ENCODE measurements at places on chromosomes 3 and 15. TPM values are rescaled to one million over a fixed set of nuclear protein-coding genes. Genes with fewer than 3 reads are reported as not detected.

DNA sequence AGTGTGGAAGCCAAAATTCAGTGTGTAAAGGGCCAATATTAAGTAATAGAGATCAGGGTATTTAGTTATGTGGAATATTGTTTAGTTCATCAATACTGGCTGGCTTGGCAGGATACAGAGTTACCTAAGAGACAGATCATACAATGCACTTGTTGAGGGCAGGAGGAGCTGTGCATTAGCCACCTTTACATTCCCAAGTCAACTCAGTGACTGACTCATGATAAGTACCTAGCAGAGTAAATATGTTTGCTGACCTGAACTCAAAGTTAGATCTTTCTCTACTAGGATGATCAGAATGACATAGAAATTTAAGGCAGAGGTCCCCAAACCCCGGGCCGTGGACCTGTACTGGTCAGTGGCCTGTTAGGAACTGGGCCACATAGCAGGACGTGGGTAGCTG is 3.5 kb upstream of the ABHD17C start:
- H3K27me3 ChIP-seq = no peaks in the 10 kb centered on the region
- H3K36me3 ChIP-seq = no peaks in the 10 kb centered on the region

HEMK1 gene
- 15.8 TPM for total RNA-seq

SNRPN gene
- total RNA-seq = 90.3 TPM

SERINC4 gene
- total RNA-seq = not detected
